ENCODE measurements at places on chromosomes 2 and 18.

DNA sequence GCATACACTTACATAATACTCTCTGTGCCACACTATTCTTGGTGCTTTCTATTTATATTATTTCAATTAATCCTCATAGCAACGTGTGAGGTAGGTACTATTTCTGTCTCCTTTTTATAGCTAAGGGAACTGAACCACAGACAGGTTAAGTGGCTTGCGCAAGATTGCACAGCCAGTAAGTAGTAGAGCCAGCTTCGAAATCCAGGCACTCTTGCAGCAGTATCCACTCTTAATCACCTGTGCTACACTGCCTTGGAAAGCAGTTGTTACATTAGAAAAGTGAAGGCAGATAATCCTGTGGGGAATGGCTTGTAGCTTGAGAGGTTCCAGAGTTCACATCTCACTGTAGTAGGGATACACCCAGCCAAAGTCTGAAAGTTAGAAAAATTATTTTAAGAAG is 198.3 kb downstream of the LDLRAD4 start:
- DNase-seq: no peak

DNA sequence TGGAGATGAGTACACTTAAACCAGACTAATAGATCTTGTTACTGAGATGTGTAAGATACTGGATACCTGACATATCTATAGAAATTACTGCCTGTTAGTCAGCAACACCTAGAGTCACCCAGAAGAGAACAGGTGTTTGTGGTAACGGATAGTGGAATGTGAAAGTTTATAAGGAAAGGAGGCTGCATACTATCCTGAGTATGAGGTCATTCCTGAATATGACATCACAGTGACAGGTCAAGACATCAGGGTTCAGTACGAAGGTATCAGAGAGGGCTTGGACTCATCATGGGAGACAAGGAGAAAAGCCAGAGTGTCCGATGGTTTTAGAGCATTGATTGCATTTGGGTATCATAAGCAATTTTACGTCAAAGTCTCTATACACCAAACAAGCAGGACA is 55.3 kb downstream of the ABCA12 start:
- no peak for DNase-seq

GRCh38 chr2:106719222-106719621 is 166.7 kb downstream of the ST6GAL2 start:
- no peak for DNase-seq

GRCh38 chr18:24734058-24734457 is 273.6 kb downstream of the HRH4 start:
- peak; percentile 70 for DNase-seq

DNA sequence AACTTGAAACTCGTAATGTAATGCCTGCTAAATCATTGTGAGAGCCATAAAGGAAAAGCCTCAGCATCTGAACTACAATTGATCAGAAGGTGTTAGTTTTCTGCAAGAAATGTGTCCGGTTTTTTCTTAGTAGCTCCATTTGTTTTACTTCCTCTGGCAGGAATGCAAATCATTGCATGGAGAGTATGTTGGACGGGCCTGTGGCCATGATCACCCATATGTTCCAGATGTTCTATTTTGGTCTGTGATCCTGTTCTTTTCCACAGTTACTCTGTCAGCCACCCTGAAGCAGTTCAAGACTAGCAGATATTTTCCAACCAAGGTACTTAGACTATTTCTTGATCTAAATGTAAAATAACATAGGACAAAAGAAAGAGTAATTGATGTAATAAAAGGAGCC is 126.6 kb downstream of the DPP4 start:
- DNase-seq: no peak

DNA sequence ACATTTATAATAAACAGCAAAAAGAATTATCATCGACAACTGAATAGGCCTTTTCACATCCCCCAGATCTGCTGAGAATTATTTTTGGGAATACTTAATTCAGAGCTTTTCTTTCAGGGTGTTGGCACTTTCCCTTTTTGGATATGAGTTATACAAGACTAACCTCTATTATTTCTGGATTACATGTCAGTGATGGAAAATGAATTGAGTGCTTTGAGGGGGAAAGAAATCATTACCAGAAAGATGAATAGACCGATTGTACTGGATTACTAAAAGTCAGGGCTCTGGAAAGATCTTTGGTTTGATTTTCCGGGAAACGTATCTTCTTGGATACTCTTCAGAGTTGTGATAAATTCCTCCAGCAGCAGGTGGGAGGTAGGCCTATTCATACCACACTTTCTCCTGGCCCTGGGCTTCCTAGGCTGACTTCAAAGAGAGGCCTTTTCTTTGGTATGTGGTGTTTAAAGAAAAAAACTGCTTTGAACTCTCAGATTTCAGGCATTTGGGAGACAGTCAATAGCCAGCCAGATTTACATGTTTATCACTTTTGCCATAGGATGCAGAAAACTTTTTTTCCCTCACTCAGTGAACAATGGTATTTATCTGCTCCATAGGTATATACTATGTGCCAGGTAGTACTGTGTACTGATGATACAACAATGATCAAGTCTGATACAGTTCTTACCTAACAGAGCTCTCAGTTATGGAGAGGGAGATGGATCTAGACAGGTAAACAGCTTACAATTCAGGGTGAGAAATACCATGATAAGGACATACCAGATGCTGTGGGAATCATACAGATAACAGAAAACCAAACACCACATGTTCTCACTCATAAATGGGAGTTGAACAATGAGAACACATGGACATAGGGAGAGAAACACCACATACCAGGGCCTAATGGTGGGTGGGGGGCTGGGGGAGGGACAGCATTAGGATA is 63.3 kb upstream of the ACTR3 start:
- DNase-seq: no peak

DNA sequence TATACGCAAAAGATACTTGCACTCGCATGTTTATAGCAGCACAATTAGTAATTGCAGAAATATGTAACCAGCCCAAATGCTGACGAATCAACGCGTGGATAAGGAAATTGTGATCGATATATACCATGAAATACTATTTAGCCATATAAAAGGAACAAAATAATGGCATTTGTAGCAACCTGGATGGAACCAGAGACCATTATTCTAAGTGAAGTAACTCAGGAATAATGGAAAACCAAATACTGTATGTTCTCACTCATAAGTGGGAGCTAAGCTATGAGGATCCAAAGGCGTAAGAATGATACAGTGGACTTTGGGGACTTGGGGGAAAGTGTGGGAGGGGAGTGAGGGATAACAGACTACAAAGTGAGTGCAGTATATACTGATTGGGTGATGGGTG is 1008.0 kb upstream of the CRIM1 start:
- no peak for DNase-seq

GRCh38 chr2:190781604-190782198 is 98.9 kb upstream of the GLS start:
- peak; percentile 71 for DNase-seq

DNA sequence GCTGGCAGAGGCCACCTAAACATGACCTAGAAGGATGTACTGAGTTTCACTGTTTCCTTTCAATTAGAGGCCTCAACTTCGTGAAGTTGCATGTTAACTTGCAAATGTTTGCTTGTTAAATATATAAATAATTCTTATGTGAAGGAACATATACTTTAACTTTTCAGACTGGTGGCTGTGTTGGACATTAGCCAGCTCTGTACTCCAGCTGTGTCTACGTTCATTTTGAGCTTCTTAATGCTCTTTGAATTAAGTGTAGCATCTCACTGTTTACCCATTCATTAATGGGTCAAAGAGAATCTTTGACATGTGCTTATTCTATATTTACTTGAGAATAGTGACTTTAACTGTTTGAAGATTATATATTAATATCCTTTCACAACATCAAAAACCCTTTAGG is 823.2 kb upstream of the ID2 start:
- no peak for DNase-seq

DNA sequence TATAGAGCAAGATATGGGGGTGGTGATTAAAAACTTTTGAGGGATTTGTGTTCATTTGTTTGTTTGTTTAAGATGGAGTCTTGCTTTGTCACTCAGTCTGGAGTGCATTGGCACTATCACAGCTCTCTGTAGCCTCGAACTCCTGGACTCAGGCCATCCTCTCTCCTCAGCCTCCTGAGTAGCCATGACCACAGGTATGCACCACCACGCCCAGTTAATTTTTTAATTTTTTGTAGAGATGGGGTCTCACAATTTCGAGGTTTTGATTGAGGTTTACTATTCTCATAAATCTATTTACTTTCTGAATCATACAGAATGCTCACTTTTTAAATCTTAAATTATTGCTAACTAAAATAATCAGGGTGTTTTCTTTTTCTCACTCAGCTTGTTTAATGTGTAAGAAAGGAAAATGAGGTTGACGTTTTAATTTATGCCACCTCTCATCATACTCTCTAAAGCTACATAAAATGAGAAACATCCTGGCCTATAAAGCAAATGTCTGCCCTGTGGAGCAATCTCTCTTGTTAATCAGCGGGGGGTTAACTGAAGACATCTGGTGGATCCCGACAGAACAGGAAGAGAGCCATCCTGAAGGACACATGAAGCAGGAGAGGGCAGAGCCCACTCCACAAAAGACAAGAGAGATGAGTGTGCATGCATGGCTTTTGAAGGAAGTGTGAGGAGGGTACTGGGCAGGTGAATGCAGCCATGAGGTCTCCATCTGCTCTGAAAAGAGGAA is 589.1 kb upstream of the SLC8A1 start:
- DNase-seq: no peak

DNA sequence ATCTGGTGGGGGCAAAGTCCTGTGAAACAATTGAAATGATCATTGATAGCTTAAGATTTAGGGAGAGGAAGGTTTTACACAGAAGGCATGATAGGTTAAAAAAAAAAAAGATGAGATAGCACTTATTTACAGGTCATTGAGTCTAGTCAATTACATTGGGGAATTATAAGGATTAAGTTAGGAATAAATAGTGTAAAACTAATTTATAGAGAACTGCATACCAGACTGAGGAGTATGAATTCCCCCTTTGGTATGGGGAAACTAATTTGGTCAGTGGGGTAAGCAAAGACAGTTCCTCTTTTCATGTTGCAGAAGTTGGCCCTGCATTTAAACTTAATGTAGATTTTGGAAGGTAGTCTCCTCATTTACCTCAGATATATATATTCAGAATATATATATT is 10.8 kb downstream of the GLS start:
- DNase-seq: no peak

GRCh38 chr2:149906886-149907285 is 319.3 kb upstream of the MMADHC start:
- DNase-seq: no peak

GRCh38 chr2:137051778-137052398 is 286.5 kb downstream of the THSD7B start:
- peak; percentile 86 for DNase-seq

- DNase-seq: no peak
Measured at GRCh38 chr2:134952608-134953007, 34.0 kb downstream of the CCNT2 start.

DNA sequence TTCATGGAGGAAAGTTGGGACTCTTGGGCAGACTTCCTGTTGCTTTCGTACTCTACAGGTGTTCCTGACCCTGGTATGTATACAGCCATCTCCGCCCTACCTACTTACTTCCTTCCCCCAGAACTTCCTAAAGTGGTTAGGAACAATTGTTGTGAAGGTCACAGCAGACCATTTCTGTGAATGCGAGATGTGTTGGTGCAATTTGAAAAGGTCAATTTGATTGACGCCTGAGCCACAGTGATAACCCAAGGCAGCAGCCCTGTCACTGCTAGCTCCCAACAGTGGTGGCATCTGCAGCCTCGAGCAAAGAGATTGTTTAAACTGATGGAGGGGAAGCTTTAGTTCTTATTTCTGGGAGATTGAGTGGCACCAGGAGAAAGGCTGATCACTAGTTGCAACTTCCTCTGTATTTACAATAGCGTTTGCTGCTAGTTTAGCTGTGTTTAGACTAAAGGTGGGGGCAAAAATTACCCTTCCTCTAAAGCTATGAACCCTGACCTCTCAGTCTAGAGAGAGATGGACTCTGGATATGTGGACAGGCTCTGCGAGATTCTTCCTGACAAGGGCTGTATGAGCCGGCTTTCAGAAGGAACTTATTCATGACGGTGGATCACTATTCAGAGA is 78.3 kb upstream of the MAP4K3 start:
- DNase-seq: no peak

DNA sequence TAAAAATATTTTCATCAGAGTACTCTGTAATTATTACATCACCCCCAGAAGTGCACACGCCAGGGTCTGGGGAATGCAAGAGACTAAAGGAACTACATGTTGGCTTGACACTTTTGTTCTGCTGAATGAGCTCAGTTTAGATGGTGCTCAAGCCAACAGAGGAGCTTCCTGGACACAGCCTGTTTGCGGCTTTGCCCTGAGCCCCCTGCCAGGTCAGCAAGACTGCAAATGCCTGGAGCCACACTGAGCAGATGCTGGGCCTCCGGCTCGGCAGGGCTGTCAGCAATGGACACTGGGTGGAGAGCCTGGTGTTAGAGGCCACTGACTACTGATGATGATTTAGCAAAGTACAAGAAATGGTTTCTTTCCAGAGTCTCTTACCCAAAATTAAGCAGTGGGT is 31.9 kb downstream of the PTPN18 start:
- no peak for DNase-seq

- DNase-seq: no peak
Measured at GRCh38 chr2:25343187-25343825, 1.6 kb upstream of the DNMT3A start.

GRCh38 chr2:29946505-29946904 is 25.1 kb upstream of the ALK start:
- no peak for DNase-seq

GRCh38 chr2:186379052-186379451 is 107.0 kb upstream of the ZC3H15 start:
- DNase-seq: no peak

DNA sequence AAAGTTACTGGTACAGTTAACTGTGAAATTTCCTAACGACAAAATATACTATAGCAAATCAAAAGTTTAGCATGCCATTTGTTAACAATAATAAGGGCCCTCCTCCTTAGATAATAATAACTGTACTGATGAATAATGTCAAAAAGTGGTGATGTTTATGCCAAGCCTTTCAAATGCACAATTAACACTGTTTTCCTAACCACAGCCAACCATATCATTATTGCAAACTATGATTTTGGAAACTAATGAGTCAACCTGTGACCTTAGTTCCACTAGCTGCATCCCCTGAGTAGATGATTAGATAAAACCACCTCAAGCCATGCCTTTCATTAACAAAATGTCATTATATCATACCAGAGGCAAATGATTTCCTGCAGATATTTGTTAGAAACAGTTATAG is 25.1 kb upstream of the GPR75 start:
- DNase-seq: no peak

- no peak for DNase-seq
Measured at GRCh38 chr2:192827735-192828134, 633.0 kb upstream of the TMEFF2 start.

- no peak for DNase-seq
Measured at GRCh38 chr2:239689985-239690384, 289.2 kb upstream of the HDAC4 start.

DNA sequence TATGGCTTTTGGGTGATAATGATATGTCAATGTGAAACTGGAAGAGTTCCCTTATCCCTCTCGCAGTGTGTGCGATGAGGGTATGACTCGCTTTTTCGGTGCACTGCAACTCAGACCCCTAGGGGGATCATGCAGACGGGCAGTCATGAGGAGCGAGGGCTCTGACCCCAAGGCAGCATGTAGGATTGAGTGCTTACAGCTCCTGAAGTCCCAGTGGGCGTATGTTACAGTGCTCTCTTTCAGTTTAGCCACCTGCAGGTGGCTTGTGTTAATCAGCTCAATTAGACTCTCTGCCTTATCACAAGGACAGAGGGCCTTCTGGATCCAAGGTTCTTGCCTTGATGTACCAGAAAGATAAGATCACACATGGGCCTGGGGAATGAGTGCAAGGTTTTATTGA is 1269.9 kb upstream of the GYPC start:
- DNase-seq: peak; percentile 30
